Frontal cortex (tissue), 4 donors: ENCODE measurements at places on chromosomes 13 and 19. TPM values are rescaled to one million over a fixed set of nuclear protein-coding genes. Genes with fewer than 3 reads are reported as not detected.

- no peak for DNase-seq
Observed at GRCh38 chr19:27776020-27776419, 1436.9 kb downstream of the UQCRFS1 start.

DNA sequence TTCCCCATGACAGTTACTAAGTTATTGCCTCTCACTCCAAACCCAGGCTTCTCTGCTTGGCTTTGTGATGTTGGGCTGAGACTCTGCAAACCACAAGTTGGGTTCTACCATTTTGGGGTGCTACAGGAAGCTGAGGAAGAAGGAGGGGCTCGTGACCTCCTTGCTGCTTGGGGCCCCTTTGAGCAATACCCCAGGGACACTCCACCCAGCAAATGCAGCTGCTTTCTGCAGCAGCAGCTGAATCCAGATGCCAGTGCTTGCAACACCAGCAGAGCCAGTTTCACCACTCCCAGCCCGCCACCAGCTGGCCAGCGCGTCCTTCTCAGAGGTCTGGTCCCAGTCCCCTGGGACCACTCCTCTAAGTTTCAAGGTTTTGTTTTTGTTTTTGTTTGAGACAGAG lies 22.0 kb upstream of the UBAC2 start:
- no peak for DNase-seq

GRCh38 chr19:46574533-46574932 lies 26.6 kb upstream of the CALM3 start:
- no peak for DNase-seq

OR7A5 gene
- not detected for total RNA-seq

TMEM150B gene
- not detected for total RNA-seq
